Activated CD4-positive, alpha-beta memory T cell treated with anti-CD3 and anti-CD28 coated beads, Interleukin-2, amount 10 ng/mL, durations not matched to agents 7 days and 5 days (primary cell): ENCODE measurements at places on chromosomes 3 and 15.

GRCh38 chr3:42961633-42962032 is 17.5 kb upstream of the GASK1A start:
- H3K36me3 ChIP-seq, result no peaks in the 10 kb centered on the region
- H3K27ac ChIP-seq, result no peak overlapping the region
- H3K4me1 ChIP-seq, result no peaks in the 10 kb centered on the region
- H3K4me3 ChIP-seq, result no peak overlapping the region
- DNase-seq, result no peak

DNA sequence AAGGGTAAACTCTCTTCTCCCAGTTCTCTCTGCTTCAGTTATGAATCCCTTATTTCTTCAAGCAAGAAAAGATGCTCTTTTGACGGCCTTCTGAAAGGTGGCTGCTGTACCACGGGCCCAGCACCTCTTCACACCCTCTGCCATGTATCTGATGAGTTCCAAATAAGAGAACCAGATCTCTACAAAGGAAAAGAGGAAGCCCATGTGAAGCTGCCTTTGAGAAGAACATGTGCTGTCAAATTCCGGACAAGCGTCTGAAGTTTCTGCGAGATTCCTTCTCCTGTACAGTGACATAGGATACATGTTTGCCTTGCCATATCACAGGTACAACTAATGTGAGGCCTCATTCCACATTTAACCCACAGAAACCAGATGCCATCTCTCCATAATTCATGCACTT is 59.2 kb downstream of the SH3BP5 start:
- no peak for DNase-seq
- H3K36me3 ChIP-seq, result peaks cover 43% of the 10 kb centered on the region
- H3K27ac ChIP-seq, result peak overlapping the region; percentile 75
- peaks cover 78% of the 10 kb centered on the region for H3K4me1 ChIP-seq

DNA sequence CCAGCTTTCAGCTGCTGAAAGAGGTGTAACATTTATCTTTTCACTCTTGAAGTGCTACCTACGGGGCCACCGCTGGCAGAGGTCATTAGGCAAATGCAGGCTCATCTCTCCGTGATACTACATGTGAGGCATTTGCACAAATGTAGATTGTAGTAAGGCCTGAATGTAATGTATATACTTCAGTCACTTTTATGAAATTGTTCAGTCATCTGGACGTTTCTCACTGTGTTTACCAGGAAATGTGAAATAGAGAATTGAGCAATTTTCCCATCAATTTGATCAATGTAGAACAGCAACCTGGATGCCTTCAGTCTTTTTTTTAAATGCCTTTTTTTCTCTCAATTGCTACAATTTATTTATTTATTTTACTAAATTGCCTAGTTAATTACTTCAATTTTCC is 368.3 kb upstream of the AZI2 start:
- no peaks in the 10 kb centered on the region for H3K4me1 ChIP-seq
- no peaks in the 10 kb centered on the region for H3K36me3 ChIP-seq
- DNase-seq, result no peak
- H3K27me3 ChIP-seq, result no peaks in the 10 kb centered on the region
- no peak overlapping the region for H3K4me3 ChIP-seq

- H3K27ac ChIP-seq, result no peak overlapping the region
- no peaks in the 10 kb centered on the region for H3K27me3 ChIP-seq
- DNase-seq, result peak; percentile 75
- H3K36me3 ChIP-seq, result peaks cover 6% of the 10 kb centered on the region
Observed at GRCh38 chr3:43378066-43378935, 92.0 kb downstream of the SNRK start.
